Activated CD4-positive, CD25-positive, alpha-beta regulatory T cell (primary cell): ENCODE measurements at places on chromosomes 6 and 20.

DNA sequence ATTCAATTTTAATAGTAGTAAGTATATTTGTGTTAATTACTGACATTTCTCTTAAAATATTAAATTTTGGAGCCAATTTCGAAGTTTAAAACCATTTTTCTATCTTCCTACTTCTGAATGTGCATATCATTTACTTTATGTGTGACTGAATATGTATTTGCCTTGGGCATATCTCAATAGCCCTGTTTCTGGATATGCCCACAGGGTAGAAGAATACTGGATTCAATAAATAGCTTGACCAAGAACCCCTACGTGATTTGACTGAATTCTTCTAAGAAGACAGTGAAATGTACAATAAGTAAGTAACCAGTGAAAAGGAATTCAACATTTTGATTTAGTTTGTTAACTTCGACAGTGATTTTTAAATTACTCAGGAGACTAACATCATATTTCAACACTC lies 7.8 kb downstream of the HMGN3 start:
- DNase-seq: no peak

DNA sequence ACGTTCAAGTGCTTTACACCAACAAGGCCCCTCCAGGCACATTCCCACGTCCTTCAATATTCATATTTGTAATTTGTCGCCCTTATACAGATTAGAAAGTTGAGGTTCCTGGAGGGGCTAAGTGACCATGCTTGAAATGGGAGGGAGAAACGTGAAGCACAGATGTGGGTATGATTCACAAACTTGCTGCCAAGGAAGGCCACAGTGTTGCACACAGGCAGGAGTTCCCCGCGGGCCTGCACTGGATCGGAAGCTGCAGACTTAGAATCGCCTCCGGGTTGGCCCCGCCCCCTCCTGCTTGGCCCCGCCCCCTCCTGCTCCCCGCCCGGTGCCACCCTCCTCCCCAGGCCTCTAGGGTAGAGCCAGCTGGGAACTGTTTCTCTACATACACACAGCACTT lies 58.2 kb upstream of the QKI start:
- no peak for DNase-seq

DNA sequence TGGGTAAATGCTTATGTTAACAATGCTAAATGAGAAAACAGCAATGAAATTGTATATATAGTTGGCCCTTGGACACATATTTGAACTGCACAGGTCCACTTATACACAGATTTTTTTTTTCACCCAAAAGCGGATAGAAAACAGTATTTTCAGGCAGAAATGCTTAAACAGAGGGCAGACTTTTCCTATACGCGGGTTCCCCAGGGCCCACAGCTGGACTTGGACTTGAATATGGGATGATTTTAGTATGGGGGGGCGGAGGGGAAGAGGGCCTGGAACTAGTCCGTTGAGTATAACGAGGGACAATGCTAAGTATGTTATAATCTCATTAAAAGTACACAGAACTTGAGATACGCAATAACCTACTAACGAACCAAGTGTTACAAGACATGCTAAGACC lies 1.1 kb upstream of the PRSS35 start:
- DNase-seq: no peak

GRCh38 chr6:50853939-50854338 lies 35.3 kb downstream of the TFAP2B start:
- no peak for DNase-seq

DNA sequence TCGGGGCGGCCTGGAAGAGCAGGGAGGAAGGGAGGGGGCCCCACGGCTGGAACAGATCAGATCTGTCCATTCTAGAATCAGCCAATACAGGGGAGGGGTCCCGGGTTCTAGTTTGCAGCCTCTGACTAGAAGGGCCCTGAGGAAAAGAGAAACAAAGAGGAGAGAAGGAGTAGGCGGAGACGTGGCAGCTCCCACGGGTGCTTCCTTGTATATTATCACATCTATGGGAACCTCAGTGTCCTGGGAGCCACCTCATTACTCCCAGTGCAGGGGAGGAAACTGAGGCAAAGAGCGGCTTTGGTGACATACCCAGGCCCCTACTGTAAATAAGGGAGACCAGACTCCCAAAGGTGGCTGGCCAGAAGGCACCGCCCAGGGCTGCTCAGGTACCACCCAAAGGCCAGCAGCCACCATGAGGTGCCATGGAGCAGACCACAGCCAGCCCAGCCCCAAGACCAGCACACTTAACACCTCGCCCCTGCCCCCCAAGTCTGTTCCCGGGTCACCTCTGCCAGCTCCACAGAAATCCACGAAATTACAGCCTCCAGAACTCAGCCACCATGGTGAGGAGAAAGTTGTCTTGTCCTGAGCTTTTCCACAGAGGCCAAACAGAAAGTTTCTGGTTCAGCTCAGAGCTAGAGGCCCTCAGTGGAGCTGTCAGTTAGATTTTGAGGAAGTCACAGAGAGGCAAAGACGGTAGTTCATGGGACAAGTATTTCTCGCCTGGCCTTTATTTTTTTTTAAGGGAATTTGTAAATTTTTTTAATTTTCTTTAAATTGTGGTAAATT lies 2.1 kb downstream of the ZC3H12D start:
- no peak for DNase-seq

GRCh38 chr20:31670371-31671228 lies 32.9 kb downstream of the COX4I2 start:
- no peak for DNase-seq

DNA sequence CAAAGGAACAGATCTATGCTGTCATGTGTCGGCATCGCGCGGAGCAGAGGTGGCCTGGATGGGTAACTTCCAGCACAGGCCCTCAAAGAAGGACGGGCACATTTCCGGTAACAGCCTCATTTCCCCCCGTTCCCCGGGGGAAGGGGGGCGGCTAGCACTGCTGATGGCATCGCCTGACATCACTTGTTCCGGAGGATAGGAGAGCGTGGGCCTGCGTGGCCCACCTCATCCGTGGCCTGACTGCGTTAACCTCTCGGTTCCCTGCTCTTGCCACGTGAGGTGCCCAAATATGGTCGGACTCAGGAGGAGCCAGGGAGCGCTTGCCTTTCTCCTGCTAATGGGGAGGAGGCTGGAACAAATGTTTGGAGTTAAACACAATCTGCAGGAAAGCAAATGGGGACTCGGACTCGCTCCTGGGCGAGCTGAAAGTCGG lies at the start of gene AKAP12:
TSS of gene AKAP12 (plus strand) at position 365 of the 433 bp plus-strand sequence. CDS start 596 bp downstream, outside the sequence.
- no peak for DNase-seq

- no peak for DNase-seq
Observed at GRCh38 chr20:2879146-2879545, 5.9 kb downstream of the PTPRA start.

- no peak for DNase-seq
Observed at GRCh38 chr6:100549406-100550167, 84.9 kb upstream of the SIM1 start.

DNA sequence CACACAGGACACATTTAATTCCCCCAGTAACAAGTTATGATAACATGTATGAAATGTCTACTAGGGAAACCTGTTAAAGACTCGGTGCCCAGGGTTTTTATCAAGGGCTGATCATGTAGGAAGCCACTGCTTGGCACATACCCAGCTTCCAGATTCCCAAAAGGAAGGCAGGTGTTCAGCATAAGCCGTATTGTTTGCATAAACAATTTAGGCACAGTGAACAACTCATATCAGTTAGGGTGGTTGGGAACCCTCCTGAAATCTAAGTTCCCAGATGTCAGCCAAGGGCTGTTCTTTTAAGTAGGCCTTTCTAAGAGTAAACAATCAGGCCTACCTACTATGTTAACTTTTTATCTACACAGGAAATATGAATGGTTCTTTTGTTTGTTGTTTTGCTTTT lies 74.1 kb downstream of the ASXL1 start:
- DNase-seq: no peak

DNA sequence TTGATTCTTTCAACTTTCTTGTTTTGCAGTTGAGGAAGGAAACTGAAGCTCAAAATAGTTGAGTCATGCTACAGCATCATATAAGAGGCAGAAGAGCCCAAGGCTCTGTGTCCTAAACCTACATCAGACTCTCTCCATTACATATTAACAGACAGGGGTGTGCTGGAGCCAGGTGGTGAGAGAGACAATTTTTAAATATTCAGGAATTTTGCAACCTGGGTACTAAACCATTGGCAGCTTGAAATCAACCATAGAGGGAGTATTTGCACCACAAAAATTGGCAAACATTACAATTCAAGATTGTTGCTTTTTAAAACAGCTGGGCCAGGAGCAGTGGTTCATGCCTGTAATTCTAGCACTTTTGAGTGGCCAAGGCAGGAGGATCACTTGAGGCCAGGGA lies 65.8 kb upstream of the SOX4 start:
- no peak for DNase-seq

GRCh38 chr6:11023032-11023431 lies 21.1 kb downstream of the ELOVL2 start:
- DNase-seq: no peak

DNA sequence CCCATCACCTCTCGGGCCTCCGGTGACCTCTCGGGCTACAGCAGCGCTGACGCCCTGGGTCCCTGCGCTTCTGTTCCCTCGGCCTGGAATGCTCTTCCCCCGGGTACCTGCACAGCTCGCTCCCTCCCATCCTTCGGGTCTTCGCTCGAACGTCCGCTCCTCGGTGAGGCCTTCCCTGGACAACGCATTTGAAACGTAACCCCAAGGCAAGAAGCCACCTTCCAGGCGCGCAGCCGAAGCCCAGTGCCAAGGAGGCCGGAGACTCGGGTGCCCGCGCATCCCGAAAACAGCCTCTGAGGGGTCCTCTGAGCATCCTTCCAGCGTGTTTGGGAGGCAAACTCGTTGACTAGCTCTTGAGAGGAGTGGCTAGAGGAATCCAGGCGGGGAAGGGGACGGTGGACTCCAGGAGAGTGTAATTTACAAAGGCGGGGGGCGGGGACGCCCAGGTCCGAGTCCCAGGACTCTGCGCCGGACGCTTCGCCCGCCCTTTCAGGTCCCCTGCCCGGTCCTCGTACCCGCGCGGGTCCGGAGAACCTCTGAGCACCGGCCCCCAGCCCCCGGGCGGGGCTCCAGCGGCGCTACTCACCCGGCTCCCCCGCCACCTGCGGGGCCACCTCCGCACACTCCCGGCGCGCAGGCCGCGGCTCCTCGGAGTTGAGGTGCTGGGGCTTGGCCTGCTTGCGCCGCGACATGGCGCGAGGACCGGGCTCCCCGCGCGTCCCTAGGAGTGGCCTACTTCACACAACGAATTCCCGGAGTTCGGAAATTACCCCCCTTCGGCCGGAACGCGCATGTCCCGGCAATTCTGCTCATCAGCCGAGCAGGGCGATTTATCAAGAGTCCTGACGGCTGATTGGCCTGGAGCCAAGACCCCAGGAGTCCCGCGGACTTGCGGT lies 86.8 kb downstream of the ZFP64 start:
- no peak for DNase-seq

GRCh38 chr6:27553123-27553904 lies 80.4 kb upstream of the ZNF184 start:
- DNase-seq: no peak

DNA sequence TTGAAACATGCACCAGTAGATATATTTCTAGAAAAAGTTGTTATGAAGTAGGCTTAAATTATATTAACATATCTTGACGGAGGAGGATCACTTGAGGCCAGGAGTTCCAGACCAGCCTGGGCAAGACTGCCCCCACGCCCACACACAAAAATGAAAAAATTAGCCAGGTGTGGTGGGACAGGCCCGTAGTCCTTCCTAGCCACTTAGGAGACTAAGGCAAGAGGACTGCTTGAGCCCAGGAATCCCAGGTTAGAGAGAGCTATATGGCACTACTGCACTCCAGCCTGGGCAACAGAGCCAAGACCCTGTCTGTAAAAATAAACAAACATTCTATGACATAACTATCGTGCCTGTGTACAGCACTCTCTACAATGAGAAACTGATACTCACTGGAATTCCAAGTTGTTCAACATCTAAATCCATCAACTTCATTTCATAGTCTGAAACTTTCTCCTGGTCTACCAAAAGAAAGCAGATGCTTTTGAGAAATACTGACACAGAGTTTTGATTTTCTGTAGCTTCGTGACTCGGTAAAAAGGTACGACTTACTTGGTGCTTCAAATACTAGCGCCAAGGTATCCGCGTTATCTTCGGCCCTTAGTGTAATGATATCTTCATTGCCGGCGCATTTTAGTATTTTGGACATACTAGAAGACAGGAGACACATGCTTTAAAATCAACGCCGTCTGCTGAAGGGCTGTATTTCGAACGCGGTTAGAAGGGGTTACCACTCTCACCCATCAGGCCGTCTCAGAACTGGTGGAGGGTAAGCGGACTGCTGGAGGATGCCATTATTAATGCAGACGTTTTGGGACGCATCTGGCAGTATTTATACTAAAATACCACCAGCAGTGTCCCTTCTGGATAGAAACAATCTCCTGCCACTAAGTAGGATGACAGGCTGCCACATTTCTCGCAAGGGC lies 1.3 kb downstream of the PCNA start:
- no peak for DNase-seq

- no peak for DNase-seq
Observed at GRCh38 chr6:153031335-153031955, 28.9 kb upstream of the MTRF1L start.

GRCh38 chr6:23282252-23283021 lies 713.1 kb downstream of the HDGFL1 start:
- DNase-seq: no peak

DNA sequence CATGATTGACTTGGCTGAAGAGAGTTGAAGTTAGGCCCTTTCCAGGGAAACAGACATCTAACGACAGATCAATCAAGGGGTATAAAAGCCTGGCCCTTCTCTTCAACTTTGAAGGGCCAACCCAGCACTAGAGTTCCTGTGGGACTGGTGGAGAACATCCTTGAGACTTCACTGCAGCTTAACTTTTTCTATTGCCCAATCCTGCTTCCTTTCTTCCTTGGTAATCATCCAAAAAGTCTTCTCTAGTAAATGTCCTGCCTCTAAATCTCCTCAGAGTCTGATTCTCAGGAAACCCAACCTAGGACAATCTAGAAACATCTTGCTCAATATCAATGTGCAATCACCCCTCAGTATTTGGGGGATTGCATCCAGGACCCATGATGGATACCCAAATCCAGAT lies 1.9 kb downstream of the MKKS start:
- no peak for DNase-seq

GRCh38 chr6:388202-388903 lies 3.2 kb upstream of the IRF4 start:
- DNase-seq: no peak

- no peak for DNase-seq
Observed at GRCh38 chr6:85684133-85684808, 41.6 kb upstream of the SYNCRIP start.

GRCh38 chr6:137117581-137117980 lies 55.9 kb downstream of the IL22RA2 start:
- DNase-seq: no peak

DNA sequence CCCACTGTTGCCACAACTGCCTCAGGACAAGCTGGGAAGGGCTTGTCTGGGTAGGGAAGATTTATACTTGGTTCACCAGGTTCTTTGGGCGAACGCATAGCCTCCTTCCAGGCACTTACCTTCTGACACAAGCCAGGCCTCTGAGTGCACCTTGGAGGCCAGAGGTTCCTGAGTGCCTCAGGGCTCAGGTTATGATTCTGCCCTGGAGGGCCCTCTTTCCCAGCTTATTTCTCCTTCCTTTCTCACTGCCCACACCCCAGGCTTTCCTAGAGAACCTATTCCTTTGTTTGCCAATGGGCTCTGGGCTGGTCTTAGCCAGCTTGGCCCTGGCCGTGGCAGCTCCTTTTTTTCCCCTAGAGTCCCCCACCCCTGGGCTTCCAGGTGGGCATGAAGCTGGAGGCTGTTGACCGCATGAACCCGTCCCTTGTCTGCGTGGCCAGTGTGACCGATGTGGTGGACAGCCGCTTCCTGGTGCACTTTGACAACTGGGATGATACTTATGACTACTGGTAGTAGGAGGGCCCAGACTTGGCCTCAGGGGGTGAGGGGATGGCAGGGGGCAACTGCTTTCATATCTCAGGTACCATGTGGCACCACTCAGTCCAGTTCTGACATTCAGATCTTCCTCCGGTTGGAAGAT lies 25.0 kb downstream of the L3MBTL1 start:
- no peak for DNase-seq

- DNase-seq: no peak
Observed at GRCh38 chr20:25659999-25660398, 36.2 kb upstream of the NANP start.
